ENCODE measurements at places on chromosomes 5 and 9.

DNA sequence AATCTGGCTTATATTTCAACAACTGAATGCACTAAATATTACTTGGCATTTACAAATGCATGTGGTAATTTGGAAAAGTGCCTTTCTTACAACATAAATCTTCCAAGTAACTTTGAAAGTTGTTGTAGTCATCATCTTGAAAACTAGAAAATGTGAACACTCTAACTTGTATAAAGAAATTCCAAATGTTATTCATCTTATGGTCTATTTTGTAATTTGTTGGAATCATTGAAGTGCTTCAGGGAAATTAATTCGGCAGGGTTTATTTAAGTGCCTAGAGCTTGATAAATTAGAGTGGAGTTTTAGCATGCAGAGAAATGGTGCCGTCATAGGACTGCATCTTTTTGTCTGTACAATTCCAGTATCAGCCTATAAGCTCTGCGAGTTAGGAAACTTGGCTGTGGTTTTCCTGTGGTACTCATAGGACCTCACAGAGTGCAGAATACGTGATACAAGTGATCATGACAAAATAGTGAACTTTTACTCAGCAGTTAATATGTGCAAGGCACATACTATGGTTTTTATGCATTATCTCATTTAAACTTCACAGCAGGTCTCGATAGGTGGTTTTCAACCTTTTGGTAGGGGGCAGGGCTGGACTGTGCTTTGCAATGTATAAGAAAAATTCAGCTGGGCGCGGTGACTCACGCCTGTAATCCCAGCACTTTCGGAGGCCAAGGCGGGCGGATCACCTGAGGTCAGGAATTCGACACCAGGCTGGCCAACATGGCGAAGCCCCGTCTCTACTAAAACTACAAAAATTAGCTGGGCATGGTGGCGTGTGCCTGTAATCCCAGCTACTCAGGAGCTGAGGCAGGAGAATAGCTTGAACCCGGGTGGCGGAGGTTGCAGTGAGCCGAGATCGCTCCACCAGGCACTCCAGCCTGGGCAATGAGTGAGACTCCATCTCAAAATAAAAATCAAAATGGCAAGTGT lies 79.6 kb downstream of the RAI14 start:
- DNase-seq: no peak

DNA sequence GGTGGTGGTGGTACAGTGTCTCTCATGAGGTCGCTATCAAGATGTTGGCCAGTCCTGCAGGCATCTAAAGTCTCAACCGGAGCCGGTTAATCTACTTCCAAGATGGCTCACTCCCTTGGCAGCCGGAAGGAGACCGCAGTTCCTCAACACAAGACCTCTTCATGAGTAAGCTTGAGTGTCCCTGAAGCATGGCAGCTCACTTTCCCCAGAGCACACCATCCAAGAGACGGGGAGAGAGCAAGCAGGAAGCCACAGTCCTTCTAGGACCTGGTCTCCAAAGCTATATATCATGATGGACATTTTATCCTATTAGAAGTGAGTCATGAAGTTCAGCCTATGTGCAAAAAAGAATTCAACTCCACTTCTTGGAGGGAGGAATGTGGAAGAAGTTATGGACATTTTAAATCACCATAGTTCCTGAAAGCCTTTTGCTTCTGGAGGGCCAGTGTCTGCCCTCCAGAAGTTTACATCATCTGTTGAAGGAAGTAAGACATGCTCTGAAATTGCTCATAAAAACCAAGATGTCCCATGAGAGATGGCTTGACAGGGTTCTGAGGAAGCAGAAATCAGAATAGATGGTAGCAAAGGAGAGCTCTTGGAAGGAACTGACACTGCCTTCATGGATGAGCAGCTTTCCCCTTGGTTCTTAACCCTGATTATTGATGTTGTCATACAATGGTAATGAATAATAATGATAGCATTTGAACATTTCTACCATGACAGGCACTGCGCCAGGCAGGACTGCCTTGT lies 21.3 kb downstream of the GALNT10 start:
- DNase-seq: no peak

GRCh38 chr5:133430095-133430494 lies 182.2 kb downstream of the FSTL4 start:
- DNase-seq: no peak

DNA sequence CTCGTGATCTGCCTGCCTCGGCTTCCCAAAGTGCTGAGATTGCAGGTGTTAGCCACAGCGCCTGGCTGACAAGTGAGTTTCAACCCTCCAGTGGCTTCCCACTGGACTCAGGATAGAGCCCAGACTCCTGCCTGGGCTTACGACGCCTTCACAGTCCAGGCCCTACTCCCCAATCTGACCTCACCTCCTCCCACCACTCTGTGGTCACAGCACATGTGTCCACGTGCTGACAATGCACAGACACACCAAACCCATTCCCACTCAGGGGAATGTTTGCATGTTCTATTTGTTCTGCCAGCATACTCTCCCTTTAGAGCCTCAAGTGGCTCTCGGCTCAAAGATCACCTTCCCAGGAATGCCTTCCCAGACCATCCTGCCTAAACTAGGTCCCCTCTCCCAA lies 31.1 kb upstream of the TRIM14 start:
- no peak for DNase-seq

GRCh38 chr5:87113861-87114260 lies 153.8 kb upstream of the RASA1 start:
- no peak for DNase-seq

- DNase-seq: no peak
Measured at GRCh38 chr5:39214912-39215709, 4.3 kb downstream of the FYB1 start.

- DNase-seq: no peak
Measured at GRCh38 chr9:127411122-127411521, 13.1 kb upstream of the ZNF79 start.

- DNase-seq: no peak
Measured at GRCh38 chr5:2721385-2722138, 29.9 kb downstream of the IRX2 start.

DNA sequence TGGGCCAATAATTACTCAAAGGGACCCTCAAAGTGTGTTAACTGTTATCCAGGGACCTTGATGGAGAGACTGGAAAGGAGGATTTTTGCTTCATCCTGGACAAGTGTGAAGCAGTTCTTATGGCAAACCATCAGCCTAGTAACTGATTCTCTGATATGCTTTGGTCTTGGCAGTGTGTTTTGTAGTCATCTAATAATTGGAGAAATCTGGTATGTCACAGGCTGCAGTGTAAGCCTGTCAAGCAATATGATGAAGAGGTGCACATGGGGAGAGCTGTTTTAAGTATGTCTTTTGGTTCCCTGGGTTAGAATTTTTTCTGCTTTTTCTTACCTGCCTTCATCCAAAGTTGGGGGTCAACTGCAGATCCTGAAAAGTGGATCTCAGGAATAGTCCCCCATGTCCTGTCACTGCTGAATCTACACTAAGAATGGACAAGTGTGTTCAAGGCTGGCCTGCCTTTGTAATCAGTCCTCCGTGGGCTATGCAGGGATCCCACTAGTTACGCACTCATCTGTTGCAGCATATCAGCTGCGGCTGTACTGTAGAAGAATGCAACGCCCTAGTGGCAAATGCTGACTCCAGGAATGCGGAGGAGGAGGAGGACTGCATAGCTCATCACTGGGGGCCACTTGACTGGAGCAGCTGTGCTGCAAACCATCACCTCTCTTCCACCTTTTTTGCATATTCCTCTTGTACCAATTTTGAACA lies 1.9 kb downstream of the SPTAN1 start:
- no peak for DNase-seq

- no peak for DNase-seq
Measured at GRCh38 chr9:76580188-76580587, 121.2 kb downstream of the GCNT1 start.

- no peak for DNase-seq
Measured at GRCh38 chr5:119483155-119483554, 30.9 kb downstream of the HSD17B4 start.

- DNase-seq: no peak
Measured at GRCh38 chr5:30100148-30100713, 1093.3 kb upstream of the CDH6 start.

- no peak for DNase-seq
Measured at GRCh38 chr9:91843623-91844148, 106.3 kb downstream of the ROR2 start.
